ENCODE measurements at places on chromosomes 2 and 18. TPM values are rescaled to one million over a fixed set of nuclear protein-coding genes. Genes with fewer than 3 reads are reported as not detected.

Gene CCDC68
- 6.6 TPM for total RNA-seq

Gene LCT
- total RNA-seq = 0.12 TPM

Gene HJURP
- total RNA-seq = 64.1 TPM

GRCh38 chr2:25722224-25722623 is 48.8 kb upstream of the DTNB start:
- no peak for DNase-seq

GRCh38 chr2:63013438-63013837 is 37.2 kb upstream of the OTX1 start:
- no peak for DNase-seq

DNA sequence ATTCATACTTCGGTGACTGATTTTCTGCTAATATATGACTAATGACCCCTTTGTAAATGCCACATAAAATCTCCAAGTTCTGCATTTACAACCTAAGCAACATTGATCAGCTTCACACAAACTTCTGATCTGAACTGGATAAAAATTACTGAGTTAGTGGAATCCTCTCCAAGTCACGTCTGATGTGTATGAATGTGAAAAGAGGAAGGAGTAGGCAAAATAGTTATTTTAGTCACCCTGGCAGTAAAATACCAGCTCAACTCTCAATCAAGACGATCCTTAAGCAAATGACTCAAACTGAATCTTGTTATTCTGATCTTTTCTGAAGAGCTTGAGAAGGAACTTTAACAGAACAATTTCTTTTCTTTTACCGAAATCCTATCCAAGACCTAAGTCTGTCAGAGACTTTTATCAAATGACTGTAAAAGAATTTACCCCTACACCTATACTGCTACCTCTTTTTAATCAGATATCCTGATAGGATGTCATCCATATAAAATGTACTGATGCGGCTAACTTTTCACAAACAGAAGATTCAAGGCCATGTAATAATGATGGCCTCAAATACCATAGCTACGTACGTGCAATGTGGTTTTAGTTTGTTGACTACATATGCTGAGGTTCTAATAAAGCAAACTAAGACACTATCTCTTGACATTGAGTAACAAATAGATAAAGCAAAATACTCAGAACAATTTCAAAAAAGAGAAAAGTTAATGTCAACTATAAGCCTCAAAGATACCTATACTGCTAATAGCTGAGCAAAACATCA is 23.7 kb downstream of the CUL3 start:
- no peak for DNase-seq

GRCh38 chr2:48713647-48714046 is 41.9 kb downstream of the LHCGR start:
- no peak for DNase-seq

- no peak for DNase-seq
Measured at GRCh38 chr2:47019961-47020681, 104.5 kb upstream of the MCFD2 start.

DNA sequence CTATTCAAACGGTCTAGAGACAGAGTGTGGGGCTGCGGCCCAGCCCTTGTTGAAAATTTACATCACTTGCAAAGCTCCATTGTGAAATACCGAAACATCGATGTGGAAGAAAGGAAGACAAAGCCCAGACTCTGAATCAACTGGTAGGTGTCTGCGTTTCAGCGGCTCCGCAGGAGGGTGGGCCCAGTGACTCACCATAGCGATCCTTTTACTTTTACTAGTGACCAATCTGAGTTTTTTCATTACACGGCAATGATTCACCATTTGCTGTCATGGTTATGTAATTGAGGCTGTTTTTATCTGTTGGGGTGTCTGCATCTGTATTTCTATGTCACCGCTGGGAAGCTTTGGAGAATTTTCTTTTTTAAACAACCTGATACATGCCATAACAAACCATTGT is 66.6 kb upstream of the ODC1 start:
- DNase-seq = no peak
